Aorta (tissue), 5 donors: ENCODE measurements at places on chromosomes 7 and 10. TPM values are rescaled to one million over a fixed set of nuclear protein-coding genes. Genes with fewer than 3 reads are reported as not detected.

DNA sequence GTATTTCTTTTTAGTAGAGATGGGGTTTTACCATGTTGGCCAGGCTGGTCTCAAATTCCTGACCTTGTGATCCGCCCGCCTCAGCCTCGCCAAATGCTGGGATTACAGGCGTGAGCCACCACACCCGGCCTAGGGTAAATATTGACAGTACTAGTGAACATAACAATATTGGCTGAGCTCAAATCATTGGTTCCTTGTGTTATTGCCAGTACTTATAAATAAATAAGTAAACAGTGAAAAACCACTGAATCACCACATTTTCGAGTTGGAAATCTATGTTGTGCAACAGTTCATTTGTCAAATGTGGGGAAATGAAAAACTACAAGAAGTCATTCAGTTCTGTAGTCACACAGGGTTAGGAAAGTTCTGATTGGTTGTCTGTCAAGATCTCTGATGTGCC lies 15.8 kb downstream of the RPP30 start:
- H3K27ac ChIP-seq = no peak overlapping the region
- H3K36me3 ChIP-seq = peaks cover 3% of the 10 kb centered on the region
- no peak for DNase-seq
- no peaks in the 10 kb centered on the region for H3K27me3 ChIP-seq

- no peak for DNase-seq
- H3K27ac ChIP-seq = no peak overlapping the region
- H3K27me3 ChIP-seq = no peaks in the 10 kb centered on the region
- H3K4me1 ChIP-seq = no peaks in the 10 kb centered on the region
Measured at GRCh38 chr10:72079356-72079755, 9.0 kb downstream of the SPOCK2 start.

- no peaks in the 10 kb centered on the region for H3K36me3 ChIP-seq
- H3K4me1 ChIP-seq = no peaks in the 10 kb centered on the region
- no peaks in the 10 kb centered on the region for H3K27me3 ChIP-seq
- no peak overlapping the region for H3K4me3 ChIP-seq
- H3K27ac ChIP-seq = no peak overlapping the region
Measured at GRCh38 chr10:12380999-12381398, 31.7 kb downstream of the CAMK1D start.

DNA sequence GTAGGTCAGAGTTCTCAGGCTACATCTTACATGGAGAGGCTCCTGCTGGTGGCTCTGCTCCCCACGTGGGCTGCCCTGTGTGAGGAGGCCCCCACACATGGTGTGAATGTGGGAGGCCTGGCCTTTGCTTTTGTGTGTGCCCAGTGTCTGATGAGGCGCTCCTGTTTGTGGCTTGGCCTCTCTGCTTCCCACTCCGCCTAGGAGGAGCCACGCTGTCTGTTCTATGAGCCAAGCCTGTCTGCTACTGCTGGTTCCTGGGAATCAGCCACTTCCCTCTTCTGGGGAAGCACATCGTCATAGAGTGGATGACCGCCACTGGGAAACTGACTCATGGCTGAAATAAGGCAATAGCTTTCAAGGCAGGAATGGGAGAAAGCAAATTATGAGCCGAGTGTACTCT lies 87.1 kb downstream of the CYP26A1 start:
- no peaks in the 10 kb centered on the region for H3K36me3 ChIP-seq
- H3K27ac ChIP-seq = no peak overlapping the region
- H3K4me1 ChIP-seq = no peaks in the 10 kb centered on the region

- H3K27me3 ChIP-seq = no peaks in the 10 kb centered on the region
- no peak overlapping the region for H3K27ac ChIP-seq
- no peaks in the 10 kb centered on the region for H3K4me1 ChIP-seq
- peak; percentile 69 for DNase-seq
Measured at GRCh38 chr10:13349463-13350274, 1.6 kb upstream of the SEPHS1 start.

DNA sequence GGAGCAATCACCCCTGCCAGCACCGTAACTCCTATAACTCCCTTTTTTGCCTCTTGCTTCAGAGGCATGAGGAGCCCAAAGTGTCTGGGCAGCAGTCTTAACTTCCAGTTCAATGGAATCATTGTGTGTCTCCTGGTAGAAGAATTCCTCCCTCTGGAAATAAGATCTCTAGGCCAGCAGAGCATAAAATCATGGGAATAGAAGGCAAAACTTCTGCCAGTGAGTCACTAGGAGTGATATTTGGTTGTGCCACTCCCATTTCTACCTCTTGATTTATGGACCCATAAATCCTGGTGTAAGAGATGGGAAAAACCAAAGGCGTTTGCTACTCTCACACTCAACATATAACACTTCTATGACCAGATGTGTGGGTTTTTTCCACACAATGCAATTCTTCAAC lies 104.9 kb upstream of the FAM180A start:
- no peak for DNase-seq
- no peak overlapping the region for H3K4me3 ChIP-seq
- H3K27me3 ChIP-seq = no peaks in the 10 kb centered on the region
- H3K27ac ChIP-seq = no peak overlapping the region
- H3K4me1 ChIP-seq = no peaks in the 10 kb centered on the region

GRCh38 chr10:71396084-71396710 lies 523 bp upstream of the CDH23 start:
- H3K4me1 ChIP-seq = no peaks in the 10 kb centered on the region
- no peaks in the 10 kb centered on the region for H3K36me3 ChIP-seq
- H3K27ac ChIP-seq = no peak overlapping the region
- no peak for DNase-seq

DNA sequence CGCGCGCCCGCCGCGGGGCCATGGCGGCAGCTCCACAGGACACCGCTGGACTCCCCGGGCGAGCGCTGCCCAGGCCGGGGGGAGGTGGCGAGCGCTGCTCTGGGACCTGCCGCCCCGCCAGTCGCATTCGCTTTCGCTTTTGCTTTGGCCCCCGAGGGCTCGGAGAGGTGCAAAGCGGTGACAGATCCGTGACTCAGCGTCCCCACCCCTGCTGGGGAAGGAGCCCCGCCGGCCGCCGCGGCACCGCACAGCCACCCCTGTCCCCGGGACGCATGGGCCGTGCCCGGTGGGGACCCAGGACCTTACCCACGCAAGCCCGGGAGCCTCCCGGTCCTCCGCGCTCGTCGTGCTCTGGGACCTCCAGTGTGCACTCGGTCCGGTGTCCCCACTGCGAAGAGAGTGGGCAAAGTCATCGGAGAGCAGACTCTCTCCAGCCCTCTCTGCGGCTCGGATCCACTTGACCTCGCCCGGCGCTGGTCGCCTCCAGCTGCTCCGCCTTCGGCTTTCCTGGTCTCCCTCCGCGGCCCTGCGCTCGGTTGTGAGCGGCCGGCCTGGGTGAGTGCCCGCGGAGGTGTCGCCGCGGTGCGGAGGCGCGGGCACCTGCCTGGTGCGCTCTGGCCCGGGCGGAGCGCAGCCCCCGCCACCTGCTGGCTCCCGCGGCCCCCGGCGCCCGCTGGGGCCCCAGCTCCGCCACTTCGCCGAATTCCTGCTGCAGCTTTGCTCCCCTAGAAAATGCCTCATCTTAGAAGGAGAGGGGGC lies at the start of gene IL15RA:
Gene IL15RA, minus strand, starts transcription at position 73 of the 759 bp plus-strand sequence. Its CDS starts 51 bp downstream, at position 22.
- H3K4me3 ChIP-seq = peak within 1 kb of the TSS; percentile 84
- DNase-seq = peak; percentile 90
- H3K27ac ChIP-seq = peak within 1 kb of the TSS; percentile 40
- H3K27me3 ChIP-seq = no peaks in the 10 kb centered on the region
- no peaks in the 10 kb centered on the region for H3K36me3 ChIP-seq
- no peaks in the 10 kb centered on the region for H3K4me1 ChIP-seq

GRCh38 chr7:115763347-115763746 lies 267.2 kb downstream of the TFEC start:
- H3K36me3 ChIP-seq = no peaks in the 10 kb centered on the region
- no peaks in the 10 kb centered on the region for H3K4me1 ChIP-seq
- no peaks in the 10 kb centered on the region for H3K27me3 ChIP-seq
- DNase-seq = no peak

DNA sequence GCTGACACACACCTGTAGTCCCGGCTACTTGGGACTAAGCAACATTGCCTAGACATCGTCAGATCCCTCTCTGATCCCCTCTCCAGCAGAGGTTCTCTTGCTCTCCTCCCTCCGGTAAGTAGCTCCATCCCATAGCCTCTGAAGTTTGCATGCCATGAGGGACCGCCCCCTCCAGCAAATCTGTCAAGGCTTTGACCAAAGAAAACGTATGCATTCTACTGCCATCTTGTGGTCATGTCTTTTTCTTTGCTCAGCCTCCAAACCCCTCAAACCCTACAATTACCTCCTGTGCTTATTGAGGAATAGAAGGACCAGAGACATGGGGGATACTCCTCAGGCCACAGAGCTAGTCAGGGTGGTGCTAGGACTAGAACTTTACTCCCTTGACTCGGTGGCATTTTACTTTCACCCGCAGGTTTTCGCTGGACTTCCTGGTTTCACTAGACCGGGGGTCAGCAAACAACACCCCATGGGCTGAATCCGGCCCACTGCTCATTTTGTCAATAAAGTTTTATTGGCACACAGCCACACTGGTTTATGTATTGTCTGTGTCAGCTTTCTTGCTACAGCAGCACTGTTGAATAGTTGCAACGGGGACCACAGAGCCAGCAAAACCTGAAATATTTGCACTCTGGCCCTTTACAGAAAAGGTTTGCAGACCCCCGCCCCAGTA lies 202.6 kb upstream of the FOXK1 start:
- no peaks in the 10 kb centered on the region for H3K36me3 ChIP-seq
- no peaks in the 10 kb centered on the region for H3K27me3 ChIP-seq
- no peak overlapping the region for H3K27ac ChIP-seq
- no peak for DNase-seq
- H3K4me3 ChIP-seq = no peak overlapping the region

- peak overlapping the region; percentile 8 for H3K27ac ChIP-seq
- H3K36me3 ChIP-seq = no peaks in the 10 kb centered on the region
- DNase-seq = peak; percentile 59
- no peaks in the 10 kb centered on the region for H3K4me1 ChIP-seq
- peak overlapping the region; percentile 90 for H3K4me3 ChIP-seq
Measured at GRCh38 chr10:116741391-116742351, 695 bp downstream of the HSPA12A start.

DNA sequence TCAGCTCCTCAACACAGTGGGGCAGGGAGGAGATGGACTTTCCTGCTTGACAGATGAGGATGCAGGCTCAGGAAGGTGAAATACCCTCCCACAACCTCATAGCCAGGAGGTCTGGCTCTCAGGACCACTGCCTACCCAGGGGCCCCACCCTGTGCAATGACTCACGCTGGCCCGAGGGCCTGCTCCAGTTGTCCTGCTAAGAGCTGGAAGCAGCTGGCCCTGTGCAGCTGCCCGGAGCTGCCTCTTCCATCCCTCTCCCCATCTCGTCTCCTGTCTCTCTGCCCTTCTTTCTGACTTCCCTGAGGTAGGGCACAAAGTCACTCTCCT lies 123.9 kb downstream of the ZMIZ1 start:
- no peak overlapping the region for H3K4me3 ChIP-seq
- H3K27ac ChIP-seq = no peak overlapping the region
- no peaks in the 10 kb centered on the region for H3K4me1 ChIP-seq
- no peaks in the 10 kb centered on the region for H3K27me3 ChIP-seq
- no peak for DNase-seq

DNA sequence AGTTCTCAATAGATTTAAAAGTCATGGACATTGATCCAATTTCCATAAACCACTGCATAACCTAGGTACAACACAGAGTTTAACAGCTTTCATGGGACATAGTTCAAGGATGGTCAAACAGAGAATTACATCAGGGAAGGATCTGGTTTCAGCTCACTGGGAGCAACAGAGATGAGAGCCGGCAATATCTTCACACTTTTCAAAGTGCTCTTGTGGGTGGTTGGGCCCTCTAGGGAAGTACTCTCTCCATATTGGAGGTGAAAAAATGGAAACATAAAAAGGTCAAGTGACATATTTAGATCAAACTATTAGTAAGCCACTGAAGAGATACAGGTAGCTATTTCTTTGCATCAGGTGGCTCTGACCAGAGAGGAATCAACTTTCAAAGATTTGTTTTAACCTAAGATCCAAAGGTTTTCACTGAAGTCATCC lies 61.8 kb upstream of the LRRN3 start:
- H3K4me1 ChIP-seq = no peaks in the 10 kb centered on the region
- H3K27ac ChIP-seq = no peak overlapping the region
- no peak for DNase-seq
- H3K27me3 ChIP-seq = no peaks in the 10 kb centered on the region
- no peaks in the 10 kb centered on the region for H3K36me3 ChIP-seq

Gene ANKRD2
- 0.78 TPM for total RNA-seq

Gene KAT6B
- total RNA-seq = 29.4 TPM

Gene NPC1L1
- total RNA-seq = 1.1 TPM

Gene VPS37D
- total RNA-seq = 1.8 TPM

Gene PGAM2
- 4.8 TPM for total RNA-seq

Gene UNCX
- total RNA-seq = not detected

Gene XRCC2
- total RNA-seq = 0.57 TPM
